ENCODE measurements at places on chromosomes 1 and 21. TPM values are rescaled to one million over a fixed set of nuclear protein-coding genes. Genes with fewer than 3 reads are reported as not detected.
A peak's percentile ranks its signal among the peaks of the same experiment; 100 is the strongest.

SLC2A5 gene
- 1.3 TPM for polyA plus RNA-seq

PDE9A gene
- 0.52 TPM for polyA plus RNA-seq

IFI44 gene
- polyA plus RNA-seq = 20.4 TPM

S100A9 gene
- polyA plus RNA-seq = 18,782 TPM

HAO2 gene
- not detected for polyA plus RNA-seq

PTPRC gene
- polyA plus RNA-seq = 667 TPM

DNA sequence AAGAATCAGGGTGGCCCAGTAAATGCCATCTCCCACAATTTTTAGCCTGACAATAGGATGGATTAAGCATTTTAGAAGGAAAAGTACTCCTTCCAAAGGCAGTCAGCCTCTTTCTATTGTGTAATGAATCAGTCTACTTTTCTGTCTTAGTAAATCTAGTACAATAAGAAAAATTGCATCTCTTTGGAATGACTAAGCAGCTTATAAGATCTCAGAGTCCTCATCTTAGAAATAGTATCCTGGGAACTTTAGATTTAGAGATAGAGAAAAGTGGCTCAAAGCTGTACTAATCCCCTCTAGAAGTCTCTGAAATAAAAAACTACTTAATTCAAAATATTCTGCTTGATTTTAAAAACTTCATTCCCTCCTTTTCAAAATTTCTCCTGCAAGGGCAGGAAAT is 81.4 kb downstream of the SLC44A5 start:
- no peaks in the 10 kb centered on the region for H3K4me1 ChIP-seq
- H3K27ac ChIP-seq = no peak overlapping the region
- no peak overlapping the region for H3K4me3 ChIP-seq
- H3K36me3 ChIP-seq = no peaks in the 10 kb centered on the region
- no peak for DNase-seq

DNA sequence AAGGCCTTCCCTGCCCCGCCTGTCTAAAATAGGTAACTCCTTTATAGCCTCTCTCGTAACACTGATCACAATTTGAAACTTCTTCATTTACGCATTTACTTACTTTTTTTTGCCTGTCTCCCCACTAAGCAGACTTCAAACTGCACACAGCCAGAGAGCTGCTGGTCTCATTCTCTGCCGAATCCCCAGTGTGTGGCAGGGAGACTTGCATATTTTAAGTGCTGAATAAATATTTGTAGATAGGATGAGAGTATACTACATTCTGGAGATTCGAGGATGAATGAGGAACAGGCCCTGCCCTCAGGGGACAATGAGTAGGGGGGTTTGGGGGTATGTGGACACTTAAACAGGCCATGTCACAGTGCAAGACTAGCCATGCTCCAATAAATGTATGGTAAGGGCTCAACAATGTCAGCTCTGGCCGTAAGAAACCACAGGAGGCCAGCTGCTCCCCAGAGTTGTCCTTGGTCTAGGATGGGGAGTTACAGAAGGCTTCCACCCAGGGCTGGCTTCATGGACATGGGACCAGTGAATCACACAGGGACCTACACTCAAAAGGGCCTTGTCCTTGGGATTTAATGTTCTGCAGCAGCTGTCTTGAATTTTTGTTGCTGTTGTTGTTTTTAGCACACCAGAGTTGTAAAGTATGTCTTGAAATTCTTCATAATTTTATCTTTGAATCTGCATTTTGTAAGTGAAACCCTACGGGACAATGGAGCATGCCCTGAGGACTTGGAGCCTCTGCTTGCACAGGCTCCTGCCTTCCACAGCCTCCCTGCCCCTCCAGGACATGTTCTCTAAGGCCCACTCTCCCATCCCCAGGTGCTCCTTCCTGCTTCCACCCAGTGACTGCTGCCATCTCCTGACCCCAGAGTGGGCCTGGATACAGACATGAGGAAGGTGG is 8.5 kb downstream of the DIO1 start:
- H3K27ac ChIP-seq = no peak overlapping the region
- no peaks in the 10 kb centered on the region for H3K4me1 ChIP-seq
- no peak overlapping the region for H3K4me3 ChIP-seq
- H3K36me3 ChIP-seq = no peaks in the 10 kb centered on the region
- H3K27me3 ChIP-seq = no peaks in the 10 kb centered on the region

DNA sequence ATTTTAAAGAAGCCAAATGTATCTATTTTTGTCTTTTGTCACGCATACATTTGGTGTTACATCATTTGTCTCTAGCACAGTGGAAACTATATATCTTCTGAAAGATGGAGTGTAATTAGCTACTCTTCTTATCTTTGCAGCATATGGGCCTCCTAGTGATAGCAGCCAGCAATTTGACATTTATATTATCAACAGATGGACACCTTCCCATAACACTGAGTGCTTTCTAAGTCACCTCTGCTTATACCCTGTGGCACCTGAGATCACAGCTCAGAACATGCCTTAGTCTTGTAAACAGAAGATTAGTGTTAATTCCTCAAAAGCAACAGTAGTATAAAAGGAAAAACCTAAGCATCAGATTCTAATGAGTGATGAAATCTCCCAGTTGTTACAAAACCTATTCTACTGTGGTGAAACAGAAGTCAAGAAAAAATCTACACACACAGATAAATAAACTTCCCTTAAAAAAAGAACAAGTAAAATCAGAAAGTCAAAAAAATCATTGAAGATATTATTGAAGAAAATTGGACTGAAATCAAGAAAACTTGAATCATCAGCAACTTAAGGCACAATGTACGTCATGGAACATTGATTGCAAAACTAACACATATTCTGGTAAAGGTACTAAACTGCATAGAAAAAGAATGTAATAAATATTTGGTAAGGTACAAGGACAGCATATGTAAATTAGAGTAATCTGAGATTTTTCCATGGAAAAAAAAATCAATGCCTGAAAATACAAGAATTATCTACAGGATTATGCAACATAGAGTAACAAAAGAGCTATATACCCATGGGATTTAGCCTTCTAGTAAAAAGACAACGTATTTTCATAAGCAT is 61.7 kb downstream of the KCNT2 start:
- H3K27ac ChIP-seq = no peak overlapping the region
- no peaks in the 10 kb centered on the region for H3K4me1 ChIP-seq
- H3K4me3 ChIP-seq = no peak overlapping the region
- no peak for DNase-seq
- no peaks in the 10 kb centered on the region for H3K27me3 ChIP-seq

- peak overlapping the region; percentile 94 for H3K27ac ChIP-seq
- H3K36me3 ChIP-seq = no peaks in the 10 kb centered on the region
- H3K27me3 ChIP-seq = no peaks in the 10 kb centered on the region
- H3K4me1 ChIP-seq = peaks cover 41% of the 10 kb centered on the region
- peak overlapping the region; percentile 28 for H3K4me3 ChIP-seq
Observed at GRCh38 chr1:155989242-155990004, 11.1 kb upstream of the ARHGEF2 start.

DNA sequence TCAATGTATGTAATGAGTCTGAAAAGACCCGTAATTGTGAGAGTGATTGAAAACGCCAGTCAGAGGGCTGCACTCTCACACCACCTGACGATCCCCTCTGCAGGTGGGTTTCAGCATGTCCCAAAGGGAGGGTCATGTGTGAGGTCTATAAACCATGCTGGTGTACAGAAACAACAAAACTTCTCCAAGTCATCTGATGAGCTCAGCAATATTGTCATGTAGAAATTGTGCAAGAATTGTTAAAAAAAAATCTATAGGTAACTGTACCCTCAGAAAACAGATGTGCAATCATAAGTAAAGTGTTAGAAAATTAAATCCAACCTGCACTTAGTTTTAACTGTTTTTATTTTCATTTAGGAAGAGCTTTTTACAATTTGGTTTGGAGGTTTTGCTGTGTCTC is 152.5 kb downstream of the PCBP3 start:
- no peaks in the 10 kb centered on the region for H3K27me3 ChIP-seq
- DNase-seq = no peak
- H3K4me1 ChIP-seq = no peaks in the 10 kb centered on the region
- H3K27ac ChIP-seq = no peak overlapping the region
- H3K4me3 ChIP-seq = no peak overlapping the region

DNA sequence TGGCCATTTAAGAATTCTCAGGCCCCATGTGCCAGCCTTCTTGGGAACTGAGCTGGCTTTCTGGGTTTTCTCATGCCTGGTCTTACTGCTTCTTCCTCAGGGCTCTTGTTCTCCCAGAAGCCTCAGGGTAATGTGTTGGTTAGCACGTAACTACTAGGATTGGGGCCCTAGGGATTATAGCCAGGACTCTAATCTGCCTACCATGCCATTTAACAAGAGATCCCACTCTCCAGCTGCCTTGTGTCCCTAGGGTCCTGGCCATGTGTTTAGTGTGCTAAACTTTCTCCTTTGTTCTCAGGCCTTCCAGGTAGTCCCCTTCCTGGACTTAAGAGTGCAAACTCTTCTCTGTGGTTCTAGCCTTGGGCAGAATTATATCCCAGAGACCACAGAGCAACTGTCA is 2.2 kb upstream of the SH3BGRL3 start:
- no peak for DNase-seq
- H3K36me3 ChIP-seq = peaks cover 22% of the 10 kb centered on the region
- H3K27ac ChIP-seq = peak overlapping the region; percentile 99
- peaks cover 83% of the 10 kb centered on the region for H3K4me1 ChIP-seq
- no peaks in the 10 kb centered on the region for H3K27me3 ChIP-seq
- no peak overlapping the region for H3K4me3 ChIP-seq

- peaks cover 19% of the 10 kb centered on the region for H3K4me1 ChIP-seq
- H3K27me3 ChIP-seq = no peaks in the 10 kb centered on the region
- H3K27ac ChIP-seq = no peak overlapping the region
- no peak overlapping the region for H3K4me3 ChIP-seq
Observed at GRCh38 chr1:2108877-2109580, 58.8 kb downstream of the PRKCZ start.

DNA sequence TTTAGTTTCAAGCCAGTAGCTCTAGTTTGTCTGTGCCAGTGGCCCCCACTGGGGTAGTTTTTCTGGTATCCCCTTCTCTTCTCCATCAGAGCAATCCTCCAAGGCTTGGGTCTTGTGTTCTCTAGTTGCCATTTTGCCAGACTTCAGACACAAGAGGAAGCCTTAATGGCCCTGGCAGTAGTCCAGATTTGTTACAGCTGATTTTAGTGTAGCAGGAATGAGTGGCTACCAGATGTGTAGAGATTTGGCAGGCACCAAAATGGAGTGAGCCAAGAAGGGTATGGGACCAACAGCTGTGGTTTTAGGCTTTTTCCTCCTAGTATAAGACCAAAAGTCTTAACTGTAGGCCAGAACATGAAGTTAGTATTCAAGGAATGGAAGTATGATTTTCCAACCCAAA is 56.8 kb downstream of the ACP6 start:
- H3K36me3 ChIP-seq = no peaks in the 10 kb centered on the region
- H3K4me1 ChIP-seq = no peaks in the 10 kb centered on the region
- DNase-seq = no peak
- H3K27ac ChIP-seq = no peak overlapping the region
- no peak overlapping the region for H3K4me3 ChIP-seq
- no peaks in the 10 kb centered on the region for H3K27me3 ChIP-seq

GRCh38 chr1:59879574-59879973 is 47.0 kb downstream of the CYP2J2 start:
- H3K27ac ChIP-seq = no peak overlapping the region
- H3K27me3 ChIP-seq = no peaks in the 10 kb centered on the region
- no peak overlapping the region for H3K4me3 ChIP-seq
- no peak for DNase-seq
- H3K4me1 ChIP-seq = no peaks in the 10 kb centered on the region

DNA sequence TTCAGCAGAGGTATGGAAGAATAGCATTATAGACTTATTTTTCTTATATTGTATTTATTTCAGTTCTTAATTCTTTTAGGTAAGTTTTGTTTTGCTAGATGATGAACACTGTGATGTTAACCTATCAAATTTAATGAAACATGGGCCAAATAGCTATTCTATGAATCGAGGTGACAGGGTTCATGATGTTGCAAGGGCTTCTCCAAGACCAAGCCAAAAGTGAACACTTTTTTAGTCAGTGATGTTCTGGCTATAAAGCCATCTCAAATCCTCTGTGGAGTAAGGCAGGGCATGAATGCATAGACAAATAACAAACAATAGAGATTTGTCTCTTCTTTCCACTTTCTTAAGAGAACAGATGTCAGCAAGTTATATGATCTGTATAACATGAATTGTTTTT is 26.7 kb downstream of the C1orf146 start:
- no peak overlapping the region for H3K27ac ChIP-seq
- no peak for DNase-seq
- no peaks in the 10 kb centered on the region for H3K27me3 ChIP-seq

DNA sequence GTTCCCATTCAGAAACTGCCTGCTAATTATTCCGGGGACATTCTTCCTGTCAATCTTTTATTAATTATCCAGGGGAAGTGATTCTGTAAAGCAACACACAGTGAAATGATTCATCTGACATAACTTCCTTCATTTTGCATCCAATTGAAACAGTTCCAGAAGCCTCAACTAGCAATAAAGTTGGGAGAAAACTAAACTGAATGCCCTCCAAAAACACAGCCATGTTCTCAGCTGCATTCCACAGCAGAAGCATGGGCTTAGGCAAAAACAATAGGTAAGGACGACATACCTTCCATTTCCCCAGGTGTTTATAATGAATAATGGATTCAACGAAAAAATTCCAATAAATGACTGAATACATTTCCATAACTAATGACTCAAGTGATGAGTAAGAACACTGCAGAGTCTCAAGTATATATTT is 36.9 kb upstream of the TARBP1 start:
- peak; percentile 50 for DNase-seq
- H3K27me3 ChIP-seq = no peaks in the 10 kb centered on the region
- H3K4me3 ChIP-seq = no peak overlapping the region

DNA sequence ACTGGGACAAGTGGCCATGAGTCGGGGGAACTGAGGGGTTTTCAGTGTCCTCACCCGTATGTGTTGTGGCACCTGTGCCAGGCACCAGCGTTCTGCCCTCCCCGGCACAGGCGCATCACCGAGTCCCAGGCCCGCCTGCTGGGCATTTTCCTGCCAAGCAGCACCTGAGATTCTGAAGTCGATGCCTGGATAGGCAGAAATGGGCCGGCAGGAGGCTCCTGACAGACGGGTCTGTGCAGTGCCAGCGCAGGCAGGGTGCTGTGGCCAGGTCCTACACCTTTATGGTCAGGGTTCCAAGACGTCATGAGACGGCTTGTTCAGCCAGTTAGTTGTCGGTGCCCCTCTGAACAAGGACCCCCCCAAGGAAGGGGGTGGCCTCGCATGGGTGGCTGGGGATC is 10.6 kb downstream of the FAAP20 start:
- H3K27me3 ChIP-seq = no peaks in the 10 kb centered on the region
- H3K4me3 ChIP-seq = no peak overlapping the region
- peaks cover 2% of the 10 kb centered on the region for H3K4me1 ChIP-seq
- DNase-seq = no peak
